Left cardiac atrium (tissue), 4 donors: ENCODE measurements at places on chromosomes 2 and 18.

GRCh38 chr2:29613792-29614266 lies 307.6 kb downstream of the ALK start:
- DNase-seq: no peak

DNA sequence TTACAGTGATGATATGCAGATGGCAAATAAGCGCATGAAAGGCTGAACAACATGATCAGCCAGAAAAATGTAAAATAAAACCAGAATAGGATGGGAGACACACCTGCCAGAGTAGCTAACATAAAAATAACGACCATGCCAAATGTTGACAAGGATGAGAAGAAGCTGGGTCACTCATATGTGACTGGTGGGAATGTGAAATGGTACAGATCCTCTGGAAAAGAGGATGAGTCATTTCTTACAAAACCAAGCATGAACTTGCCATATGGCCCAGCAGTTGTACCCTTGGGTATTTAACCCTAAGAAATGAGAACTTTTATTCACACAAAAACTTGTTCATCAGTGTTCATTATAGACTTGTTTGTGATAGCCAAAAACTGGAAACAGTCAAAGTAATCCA lies 143.8 kb downstream of the SH3BP4 start:
- no peak for DNase-seq

DNA sequence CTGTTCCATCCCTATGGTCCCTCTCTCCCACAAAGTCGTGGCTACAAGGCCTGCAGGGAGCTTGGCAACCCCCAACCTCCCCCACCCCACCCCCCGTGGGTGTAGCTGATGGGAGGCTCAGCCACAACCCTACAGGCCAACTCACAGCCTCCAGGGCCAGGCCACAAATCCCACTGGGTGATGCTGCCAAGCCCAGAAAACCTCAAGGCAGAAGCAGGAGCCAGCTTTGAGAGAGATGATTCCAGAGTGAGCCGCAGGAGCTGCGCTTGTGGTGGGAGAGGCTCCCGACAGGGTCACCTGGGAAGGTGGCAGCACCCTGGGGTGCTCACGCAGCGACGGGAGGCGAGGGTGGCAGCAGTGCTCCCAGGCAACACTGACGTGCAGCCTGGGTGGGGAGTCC lies 44.8 kb downstream of the ADCY3 start:
- no peak for DNase-seq

DNA sequence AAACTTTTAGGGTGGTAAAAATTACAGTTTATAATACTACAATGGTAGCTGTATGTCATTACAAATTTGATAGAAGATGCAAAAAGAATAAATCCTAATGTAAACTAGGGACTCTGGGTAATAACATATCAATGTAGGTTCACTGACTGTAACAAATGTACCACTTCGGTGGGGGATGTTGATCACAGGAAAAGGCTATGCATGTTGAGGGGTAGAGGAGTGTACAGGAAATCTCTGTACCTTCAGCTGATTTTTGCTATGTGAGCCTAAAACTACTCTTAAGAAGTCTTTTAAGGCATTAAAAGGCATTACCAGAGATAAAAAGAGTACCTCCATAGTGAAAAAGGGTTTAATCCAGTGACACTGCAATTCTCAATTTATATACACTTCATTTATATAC lies 25.0 kb downstream of the TRIP12 start:
- no peak for DNase-seq

DNA sequence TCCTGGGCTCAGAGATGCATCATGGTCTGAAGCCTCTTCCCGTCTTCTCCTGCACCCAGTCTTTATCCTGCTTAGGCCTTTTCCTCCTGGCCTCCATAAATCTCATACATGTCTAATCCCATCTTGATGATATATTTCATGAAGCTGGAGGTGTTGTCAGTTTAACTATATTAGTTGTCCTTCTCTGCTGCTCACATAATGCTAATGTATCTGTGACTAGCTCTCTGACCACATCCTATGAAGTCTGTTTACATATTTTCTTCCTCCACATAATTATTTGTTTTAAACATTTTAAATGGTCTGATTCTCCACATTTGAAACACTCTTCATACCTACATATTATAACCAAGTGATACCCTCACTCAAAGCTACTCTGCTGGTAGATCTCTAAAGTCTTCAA lies 315.2 kb upstream of the RND3 start:
- DNase-seq: no peak

- DNase-seq: no peak
These were observed 40.0 kb upstream of the ITSN2 start for GRCh38 chr2:24400207-24400907.

- DNase-seq: no peak
These were observed 129.3 kb upstream of the CCDC150 start for GRCh38 chr2:196510246-196510645.
